ENCODE measurements at places on chromosomes 7 and 10.

DNA sequence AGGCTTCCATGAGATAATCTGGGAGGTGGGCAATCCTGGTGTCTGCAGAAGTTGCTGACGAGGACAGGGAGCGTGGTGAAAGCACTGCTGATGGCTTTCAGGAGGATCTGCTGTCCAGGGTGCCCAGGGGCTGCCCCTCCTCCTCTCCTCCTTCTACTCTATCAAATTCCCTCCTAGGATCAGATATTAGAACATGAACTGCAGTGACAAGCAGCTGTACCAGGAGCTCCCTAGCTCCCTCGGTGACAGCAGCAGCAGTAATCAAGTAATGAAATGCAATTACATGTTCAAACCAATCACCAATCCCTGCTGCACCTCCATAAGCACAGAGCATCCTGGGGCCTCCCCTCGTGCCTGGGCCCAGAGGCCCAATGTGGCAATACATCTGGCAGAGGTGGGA, 46.9 kb downstream of the GRID1 start:
- no peak for DNase-seq

DNA sequence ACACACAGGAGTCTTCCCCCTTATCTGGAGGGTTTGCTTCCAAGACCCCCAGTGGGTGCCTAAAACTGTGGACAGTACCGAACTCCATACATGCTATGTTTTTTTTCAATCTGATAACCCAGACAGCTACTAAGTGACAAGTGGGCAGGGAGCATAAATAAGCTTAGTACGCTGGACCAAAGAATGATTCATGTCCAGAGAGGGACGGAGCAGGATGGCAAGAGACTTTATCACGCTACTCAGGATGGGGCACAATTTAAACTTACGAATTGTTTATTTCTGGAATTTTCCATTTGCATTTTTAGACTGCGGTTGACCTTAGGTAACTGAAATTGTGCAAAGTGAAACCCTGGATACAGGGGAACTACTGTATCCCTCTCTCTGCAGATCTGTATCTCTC, 410.0 kb upstream of the MKI67 start:
- DNase-seq, result no peak

DNA sequence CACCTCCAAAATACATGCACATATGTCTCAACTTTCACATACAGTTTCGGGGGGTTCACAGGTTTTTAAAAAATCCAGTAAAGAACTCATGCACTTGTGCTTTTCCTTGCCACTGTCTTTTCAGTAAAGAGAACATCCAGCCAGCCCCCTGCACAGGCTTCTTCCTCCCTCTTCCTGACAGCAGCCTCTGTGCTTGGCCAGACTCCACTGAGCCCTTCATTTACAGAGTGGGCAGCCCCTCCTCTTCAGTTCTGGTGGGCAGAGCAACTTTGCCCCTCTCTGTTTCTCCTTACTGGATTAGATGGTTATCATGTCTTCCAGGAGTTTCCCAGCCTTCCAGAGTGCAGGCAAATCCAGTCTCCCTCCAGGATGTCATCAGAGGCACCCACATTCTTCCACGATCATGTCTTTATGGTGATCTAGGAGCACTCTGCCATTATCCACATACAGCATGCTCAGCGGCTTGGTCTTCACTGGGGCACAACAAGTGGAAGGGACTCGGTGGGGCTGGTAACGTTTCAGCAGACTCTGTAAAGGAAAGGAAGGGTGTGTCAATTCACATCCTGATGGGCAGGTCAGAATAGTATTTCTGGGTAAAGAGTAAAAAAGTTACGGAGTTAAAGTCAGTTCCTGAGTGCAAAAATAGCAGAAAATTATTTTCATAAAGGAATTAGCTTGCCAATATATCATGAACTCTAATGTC, 8.8 kb downstream of the NODAL start:
- DNase-seq, result peak; percentile 31

DNA sequence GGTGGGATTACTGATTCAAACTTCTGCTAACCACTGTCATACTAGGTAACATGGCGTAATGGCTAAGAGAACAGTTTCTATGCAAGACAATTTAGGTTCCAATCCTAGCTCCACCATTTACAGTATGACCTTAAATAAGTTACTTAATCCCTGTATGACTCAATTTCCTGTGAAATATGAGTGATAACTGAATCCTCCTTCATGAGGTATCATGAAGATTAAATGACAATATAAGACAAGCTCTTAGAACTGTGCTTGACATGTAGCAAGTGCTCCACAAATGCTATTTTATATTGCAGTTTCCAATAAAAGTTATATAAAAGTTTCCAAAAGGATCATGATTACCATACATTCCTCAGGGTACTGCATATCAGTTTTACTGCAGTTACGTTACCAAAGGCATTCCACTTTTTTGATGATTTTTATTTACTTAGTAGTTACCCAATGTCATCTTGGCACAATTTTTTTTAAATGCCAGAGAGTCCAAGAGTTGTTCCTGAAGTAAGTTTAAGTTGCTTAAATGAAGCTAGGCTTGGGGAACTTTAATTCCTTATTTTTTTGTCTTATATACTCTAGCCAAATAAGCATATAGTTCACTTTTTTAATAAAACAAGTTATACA, 7.1 kb downstream of the DOCK4 start:
- peak; percentile 10 for DNase-seq

DNA sequence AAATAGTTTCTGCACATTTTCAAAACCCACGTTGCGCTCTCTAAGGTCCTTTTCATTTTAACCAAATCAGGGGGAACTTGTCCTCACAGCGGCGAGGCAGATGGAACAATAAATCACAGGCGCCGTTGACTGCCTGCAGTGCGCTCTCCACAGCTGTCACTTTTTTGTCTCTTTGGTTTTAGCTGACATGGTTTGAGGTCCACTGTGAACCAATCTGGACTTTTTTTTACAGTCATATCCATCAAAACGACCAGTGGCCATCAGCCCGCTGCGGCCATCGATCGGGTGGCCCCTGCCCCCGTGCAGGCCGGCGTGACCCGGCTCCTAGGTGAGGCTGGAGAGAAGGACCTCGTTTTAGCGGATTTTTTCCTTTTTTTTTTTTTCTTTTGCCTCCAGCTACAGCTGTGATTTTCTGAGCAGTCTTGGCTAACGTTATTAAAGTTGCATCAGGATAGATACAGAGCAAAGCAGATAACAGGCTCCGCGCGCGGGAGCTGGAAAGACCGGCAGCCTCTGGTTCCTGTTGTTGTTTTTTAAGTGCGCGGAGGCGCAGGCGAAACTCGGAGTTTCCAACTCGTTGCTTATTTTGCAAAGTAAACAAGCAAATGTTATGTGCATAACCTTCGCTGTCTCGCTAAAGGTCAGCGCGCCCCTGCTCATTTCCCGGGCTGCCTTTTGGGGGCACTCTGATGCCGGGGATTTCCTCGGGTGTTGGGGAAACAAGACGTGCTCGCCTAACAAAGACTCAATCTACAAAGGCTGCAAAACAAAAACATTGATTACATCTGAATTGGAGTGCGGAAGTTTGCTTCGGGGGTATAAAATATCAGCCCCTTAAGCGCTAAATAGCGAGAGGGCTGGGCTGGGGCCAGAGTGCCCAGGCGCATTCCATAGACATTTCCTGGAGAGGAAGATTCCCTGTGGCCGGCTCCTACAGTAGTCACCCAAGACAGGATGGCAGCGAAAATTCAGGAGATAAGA, 414.8 kb upstream of the MKI67 start:
- peak; percentile 22 for DNase-seq

DNA sequence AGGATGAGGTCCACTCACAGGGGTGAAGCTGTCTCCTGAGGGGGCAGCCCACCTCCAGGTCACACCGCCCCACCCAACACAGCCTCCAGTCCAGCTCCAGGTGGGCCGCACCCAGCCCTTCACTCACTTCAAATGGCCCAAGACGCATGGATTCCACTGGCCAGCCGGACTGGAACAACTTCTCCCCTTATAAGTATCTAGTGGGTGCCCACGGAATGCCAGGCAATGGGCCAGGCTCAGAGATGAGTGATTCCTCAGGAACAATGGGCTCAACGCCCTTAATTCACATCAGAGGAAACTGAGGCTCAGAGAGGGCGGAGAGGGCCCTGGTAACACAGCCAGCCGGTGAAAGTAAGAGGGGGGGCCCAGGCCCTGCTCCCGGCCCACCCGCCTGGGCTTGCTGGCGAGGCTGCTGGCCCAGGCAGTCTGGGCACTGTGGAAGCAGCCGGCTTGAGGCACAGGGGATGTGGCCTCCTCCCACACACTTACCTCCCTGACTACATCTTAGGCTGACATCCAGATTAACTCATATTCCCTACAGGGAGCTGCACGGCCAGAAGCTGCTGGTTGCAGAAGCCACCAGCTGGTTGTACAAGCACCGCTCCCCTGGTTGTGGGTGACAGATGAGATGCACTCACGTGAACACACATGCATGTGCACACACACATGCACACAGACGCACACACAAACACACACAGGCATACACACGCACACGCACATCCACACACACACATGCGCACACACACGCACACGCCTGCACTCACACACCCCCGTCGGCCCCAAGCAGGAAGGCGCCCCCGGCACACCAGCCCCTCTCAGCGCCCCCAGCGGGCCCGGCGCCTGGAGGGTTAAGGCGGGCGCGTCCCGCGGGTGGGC, 1.0 kb upstream of the FAM20C start:
- DNase-seq, result peak; percentile 29

DNA sequence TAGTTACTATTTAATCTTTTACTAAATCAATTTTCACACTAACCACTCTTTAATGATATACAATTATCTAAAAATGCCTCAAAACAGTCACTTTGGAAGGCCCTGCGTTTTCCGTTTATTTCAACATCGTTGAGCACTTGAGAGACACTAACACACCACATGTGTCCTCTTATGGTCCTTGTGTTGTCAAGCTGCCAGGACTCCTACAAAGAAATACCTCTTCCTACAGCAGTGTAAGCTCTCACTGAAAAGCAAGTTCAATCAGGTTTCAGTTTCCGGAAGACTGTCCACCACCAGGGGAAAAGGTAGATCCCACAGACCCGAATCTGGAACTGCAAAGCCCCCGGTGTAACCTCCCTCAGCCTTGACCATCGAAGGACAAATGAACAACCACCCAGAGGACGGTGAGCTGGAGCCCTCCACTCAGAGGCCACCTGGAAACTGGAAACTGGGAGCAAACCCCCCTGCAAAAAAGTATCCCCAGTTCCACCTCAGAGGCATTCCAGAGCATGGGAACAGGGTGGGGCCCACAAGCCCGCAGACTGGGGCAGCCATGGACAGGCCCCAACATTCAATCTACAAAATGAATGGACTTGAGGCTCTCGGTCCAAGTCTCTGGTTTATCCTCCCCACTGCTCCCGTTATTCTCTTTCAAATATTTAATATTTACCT, 37.6 kb downstream of the KCNH2 start:
- peak; percentile 37 for DNase-seq

GRCh38 chr10:69648461-69648860, 18.4 kb downstream of the FAM241B start:
- DNase-seq, result no peak

- no peak for DNase-seq
Observed at GRCh38 chr10:32271617-32272016, 75.3 kb downstream of the EPC1 start.

GRCh38 chr7:67377939-67378862, 381.6 kb downstream of the TYW1 start:
- peak; percentile 86 for DNase-seq

DNA sequence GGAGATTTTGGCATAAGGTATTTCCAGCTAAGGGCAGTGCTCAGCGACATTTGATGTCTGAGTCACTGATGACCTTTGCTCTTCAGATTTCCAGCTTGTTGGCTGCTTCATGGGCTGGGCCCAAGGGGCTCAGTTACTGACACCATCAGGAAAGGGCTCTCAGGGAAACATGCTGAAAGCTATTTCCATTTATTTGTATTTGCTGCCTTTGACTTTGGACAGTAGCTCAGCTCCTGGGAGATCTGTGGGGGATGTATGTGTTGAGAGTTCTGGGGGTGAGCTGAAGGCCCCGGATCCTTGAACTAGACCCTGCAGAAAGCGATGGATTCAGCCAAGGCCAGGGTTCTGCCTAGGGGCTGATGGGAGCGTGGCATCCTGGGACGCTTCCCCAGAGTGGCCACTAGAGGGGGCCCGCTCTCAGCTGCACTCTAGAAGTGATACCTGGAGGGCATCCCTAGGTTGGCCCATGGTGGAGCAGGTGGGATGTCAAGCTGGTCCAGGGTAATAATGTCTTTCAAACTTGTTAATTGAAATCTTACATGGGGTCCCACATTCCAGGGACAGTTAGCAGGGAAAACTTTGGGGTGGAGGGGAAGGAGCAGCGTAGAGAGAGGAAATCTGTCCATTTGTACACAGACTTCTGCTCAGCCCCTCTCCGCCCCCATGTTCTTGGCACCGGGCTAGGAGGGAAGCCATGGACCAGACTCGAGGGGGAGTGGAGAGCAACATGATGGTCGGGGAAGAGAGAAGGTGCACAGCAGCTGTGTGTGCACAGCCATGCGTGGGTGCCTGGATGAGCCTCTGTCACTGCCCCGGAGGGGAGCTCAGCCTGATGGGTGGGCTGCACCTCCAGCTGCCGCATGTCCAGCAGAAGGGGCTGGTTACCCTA, 3.0 kb upstream of the BTBD16 start:
- DNase-seq, result peak; percentile 56

GRCh38 chr7:118312966-118313365, 88.5 kb downstream of the ANKRD7 start:
- no peak for DNase-seq

DNA sequence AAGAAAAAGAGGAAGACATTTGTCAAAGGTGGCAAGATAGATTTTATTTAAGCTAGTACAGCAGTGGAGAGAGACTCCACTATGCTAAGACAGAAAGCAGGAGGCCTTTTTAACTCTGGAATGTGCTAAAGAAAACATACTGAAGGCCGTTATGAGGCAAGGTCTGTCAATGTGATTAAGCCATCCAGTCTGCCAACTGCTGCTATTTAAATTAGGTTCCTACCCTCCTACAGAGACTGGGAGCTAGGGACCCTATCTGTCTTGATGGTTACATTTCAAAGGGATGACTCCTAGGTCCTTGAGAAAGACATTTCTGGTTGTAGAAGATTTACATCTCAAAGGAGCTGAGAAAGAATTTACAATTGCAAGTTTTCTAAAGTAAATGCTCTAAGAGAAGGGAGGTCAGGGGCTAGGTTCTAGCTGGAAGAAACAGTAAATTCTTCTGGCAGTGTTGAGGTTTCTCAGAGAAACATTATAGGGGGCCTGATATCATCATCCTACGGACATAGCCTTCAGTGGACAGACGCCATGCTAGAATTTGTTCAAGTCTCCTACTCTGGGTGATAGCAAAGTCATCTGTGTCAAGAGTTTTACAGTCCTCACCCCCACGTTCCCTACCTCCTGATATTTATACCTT, 211.6 kb downstream of the PHF14 start:
- no peak for DNase-seq

DNA sequence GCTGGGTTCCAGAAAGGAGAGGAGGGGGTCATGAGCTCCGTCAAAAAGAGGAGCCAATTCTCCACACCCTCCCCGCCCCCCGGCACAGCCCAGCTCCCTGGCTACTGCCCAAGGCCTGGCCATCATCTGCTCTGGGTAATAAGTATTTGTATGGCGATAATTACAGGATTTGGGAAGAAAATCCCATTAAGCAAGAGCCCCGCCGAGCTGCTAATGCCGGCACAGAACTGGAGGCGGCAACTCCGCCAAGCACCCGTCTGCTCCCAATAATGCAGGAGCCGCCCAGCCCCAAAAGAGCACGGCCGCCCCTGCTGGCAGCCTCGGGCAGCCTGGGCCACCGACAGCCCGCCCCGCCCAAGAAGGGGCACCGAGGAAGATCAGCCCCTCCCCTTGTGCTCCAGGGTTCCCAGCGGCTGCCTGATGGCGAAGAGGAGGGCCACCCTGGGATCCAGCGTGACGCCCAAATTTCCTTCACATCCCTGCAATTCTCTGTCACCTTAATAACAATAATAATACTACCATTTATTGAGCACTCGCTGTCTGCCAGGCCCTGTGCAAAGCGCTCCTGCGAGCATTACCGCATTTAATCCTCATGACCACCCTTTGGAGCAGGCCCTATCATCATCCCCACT, 5.9 kb downstream of the SLIT1 start:
- peak; percentile 65 for DNase-seq

- DNase-seq, result peak; percentile 52
Observed at GRCh38 chr7:39709768-39710311, 86.5 kb downstream of the RALA start.

Measured in hematopoietic multipotent progenitor cell treated with erythropoietin and hydrocortisone succinate and interleukin-3 and kit ligand, for 4 days (in vitro differentiated cells).